RPMI7951 (cell line): ENCODE measurements at places on chromosomes 11 and 22. TPM values are rescaled to one million over a fixed set of nuclear protein-coding genes. Genes with fewer than 3 reads are reported as not detected.

Gene OR10V1
- total RNA-seq: not detected in 2 replicates

Gene DYNC2H1
- 13.8 and 18.5 TPM in 2 replicates for total RNA-seq

Gene OPCML
- not detected in 2 replicates for total RNA-seq

Gene CASP1
- total RNA-seq: 14.8 and 16.6 TPM in 2 replicates

Gene MOGAT2
- not detected in 2 replicates for total RNA-seq

Gene IL18
- total RNA-seq: not detected in 2 replicates

Gene C11orf86
- total RNA-seq: not detected in 2 replicates

Gene CASP4
- total RNA-seq: 79.4 and 90.2 TPM in 2 replicates

Gene PHETA2
- 5.2 and 7.5 TPM in 2 replicates for total RNA-seq

Gene NXPE1
- not detected in 2 replicates for total RNA-seq

Gene MACROD1
- 36.7 and 43.3 TPM in 2 replicates for total RNA-seq

Gene CRYAB
- total RNA-seq: 0.29 TPM in 1 of 2 replicates, not detected in the other

DNA sequence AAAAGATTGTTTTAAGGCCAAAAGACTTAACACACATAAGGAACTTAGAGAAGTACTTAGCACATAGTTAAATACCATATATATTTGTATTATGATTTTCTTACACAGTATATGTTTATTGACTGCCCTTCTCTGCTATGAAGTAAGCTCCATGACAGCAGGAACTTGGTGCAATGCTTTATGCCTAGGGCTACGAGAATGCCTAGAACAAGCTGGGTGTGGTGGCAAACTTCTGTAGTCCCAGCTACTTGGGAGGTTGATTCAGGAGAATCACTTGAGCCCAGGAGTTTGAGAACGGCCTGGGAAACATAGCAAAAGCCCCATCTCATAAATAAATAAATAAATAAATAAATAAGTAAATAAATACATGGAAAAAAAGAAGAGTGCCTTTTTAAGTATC is 1.9 kb downstream of the SLC5A12 start:
- DNase-seq: no peak

DNA sequence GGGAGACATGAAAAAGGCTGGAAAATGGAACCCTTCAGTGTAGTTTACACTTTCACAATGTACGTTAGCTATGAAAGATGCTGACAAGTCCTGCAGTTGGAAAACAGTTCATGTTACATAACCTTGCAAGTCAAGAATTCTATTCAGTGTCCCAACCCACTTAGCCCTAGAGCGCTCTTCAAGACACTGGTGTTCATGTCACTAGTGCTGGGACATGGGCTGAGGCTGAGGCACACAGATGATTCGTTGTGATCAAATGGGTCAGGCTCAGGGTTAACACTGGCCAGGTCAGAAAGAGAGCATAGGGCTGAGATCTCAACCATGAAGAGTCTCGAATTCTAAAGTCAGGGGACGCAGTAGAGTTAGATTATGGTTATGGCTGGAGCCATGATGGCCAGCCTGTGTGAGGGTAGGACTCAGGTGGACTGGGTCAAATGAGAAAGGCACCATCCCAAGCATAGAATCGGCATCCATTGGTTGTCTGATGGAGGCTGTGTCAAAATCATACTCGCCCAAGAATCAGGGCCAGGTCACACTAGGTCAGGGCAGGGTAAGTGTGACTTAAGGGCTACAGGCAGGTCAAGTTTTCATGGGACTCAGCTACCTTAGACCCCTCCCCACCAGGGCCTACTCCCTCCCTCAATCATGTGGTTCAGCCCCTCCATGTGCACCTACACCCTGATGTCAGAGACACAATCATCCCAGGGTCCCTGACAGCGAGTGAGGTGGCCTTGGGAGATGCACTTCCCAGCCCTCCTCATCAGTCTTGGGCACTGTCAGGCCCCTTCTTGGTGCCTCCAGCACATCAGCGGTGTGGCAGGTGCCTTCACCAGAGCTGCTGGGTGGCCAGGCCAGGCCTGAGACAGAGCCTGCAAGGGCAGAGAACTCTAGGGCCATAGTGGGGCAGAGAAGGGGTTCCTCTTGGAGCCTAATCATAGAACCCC is 20.2 kb downstream of the IGLL5 start:
- no peak for DNase-seq

DNA sequence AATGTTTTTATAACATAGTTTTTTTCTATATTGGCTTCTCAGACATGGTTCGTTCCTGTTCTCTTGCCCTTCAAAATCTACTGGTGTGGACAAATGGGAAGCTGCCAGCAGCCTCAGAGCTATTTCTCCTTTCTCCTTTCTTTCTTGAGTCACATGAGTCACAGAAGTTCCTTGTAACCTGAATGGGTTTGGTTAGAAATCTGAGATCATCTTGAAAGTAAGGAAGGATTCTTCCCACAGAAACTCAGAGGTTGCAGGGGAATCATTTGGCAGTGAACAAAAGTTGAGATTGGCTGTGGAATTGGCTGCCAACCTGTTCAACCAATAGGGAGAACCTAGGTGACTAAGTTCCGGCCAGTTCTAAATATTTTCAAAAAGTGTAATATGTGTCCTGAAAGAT is 12.5 kb downstream of the PLET1 start:
- no peak for DNase-seq

GRCh38 chr22:35687461-35687860 is 30.2 kb upstream of the APOL5 start:
- no peak for DNase-seq

- DNase-seq: peak; percentile 51
Measured at GRCh38 chr11:92302770-92303169, 78.2 kb downstream of the FAT3 start.

GRCh38 chr22:46104881-46105493 is 45.3 kb upstream of the PPARA start:
- DNase-seq: no peak

GRCh38 chr22:31637891-31638618 is 24.0 kb downstream of the PISD start:
- DNase-seq: no peak

DNA sequence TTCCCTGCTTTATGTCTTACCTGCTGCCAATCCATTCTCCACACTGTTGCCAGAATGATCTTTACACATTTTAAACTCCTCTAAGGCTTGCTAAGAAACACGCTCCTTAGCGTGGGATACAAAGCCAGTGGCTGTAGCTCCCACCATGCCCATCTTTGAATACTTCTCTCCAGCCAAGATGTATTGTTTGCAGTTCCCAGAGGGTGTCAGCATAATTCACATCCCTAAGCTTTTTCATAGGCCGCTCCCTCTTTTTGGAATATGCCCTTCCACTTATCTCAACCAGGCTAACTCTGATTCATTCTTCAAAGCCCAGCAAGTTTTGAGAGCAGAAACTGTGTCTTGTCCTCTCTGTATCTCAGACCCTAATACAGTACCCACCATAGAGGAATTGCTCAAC is 8.1 kb upstream of the UPK2 start:
- no peak for DNase-seq

GRCh38 chr11:76756341-76756741 is 26.8 kb upstream of the TSKU start:
- DNase-seq: peak; percentile 41

DNA sequence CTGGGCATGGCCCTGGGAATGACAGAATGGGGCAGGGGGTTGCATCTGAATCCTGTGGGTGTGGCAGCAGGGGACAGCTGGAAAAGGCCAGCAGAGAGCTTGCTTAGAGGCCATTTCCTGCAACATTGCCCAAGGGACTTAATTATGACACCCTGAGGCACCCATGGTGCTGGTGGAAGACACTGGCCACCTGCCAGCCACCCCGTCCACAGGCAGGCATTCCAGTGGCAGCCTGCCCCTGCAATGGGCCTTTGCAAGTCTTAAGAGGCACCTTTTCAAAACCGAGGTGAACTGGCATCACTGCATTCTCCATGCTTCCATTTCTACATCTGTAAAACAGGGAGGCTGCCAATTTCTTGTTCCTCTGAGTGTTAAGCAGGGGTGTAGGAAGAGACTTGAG is 21.6 kb upstream of the SUSD2 start:
- no peak for DNase-seq

DNA sequence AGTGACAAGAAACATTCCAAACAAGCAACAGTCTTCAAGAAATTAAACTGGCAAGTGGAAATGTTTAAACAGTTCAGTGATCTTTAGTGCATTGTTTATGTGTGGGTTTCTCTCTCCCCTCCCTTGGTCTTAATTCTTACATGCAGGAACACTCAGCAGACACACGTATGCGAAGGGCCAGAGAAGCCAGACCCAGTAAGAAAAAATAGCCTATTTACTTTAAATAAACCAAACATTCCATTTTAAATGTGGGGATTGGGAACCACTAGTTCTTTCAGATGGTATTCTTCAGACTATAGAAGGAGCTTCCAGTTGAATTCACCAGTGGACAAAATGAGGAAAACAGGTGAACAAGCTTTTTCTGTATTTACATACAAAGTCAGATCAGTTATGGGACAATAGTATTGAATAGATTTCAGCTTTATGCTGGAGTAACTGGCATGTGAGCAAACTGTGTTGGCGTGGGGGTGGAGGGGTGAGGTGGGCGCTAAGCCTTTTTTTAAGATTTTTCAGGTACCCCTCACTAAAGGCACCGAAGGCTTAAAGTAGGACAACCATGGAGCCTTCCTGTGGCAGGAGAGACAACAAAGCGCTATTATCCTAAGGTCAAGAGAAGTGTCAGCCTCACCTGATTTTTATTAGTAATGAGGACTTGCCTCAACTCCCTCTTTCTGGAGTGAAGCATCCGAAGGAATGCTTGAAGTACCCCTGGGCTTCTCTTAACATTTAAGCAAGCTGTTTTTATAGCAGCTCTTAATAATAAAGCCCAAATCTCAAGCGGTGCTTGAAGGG is 6.0 kb downstream of the MALAT1 start:
- no peak for DNase-seq

GRCh38 chr11:38446336-38446735 is 1848.3 kb upstream of the RAG2 start:
- DNase-seq: no peak

- peak; percentile 80 for DNase-seq
Measured at GRCh38 chr22:37492428-37493344, 6.5 kb upstream of the MFNG start.
